ENCODE measurements at places on chromosomes 7 and 10. TPM values are rescaled to one million over a fixed set of nuclear protein-coding genes. Genes with fewer than 3 reads are reported as not detected.

The HPS1 gene
- total RNA-seq: 53.4 TPM

The GAD2 gene
- total RNA-seq: not detected

DNA sequence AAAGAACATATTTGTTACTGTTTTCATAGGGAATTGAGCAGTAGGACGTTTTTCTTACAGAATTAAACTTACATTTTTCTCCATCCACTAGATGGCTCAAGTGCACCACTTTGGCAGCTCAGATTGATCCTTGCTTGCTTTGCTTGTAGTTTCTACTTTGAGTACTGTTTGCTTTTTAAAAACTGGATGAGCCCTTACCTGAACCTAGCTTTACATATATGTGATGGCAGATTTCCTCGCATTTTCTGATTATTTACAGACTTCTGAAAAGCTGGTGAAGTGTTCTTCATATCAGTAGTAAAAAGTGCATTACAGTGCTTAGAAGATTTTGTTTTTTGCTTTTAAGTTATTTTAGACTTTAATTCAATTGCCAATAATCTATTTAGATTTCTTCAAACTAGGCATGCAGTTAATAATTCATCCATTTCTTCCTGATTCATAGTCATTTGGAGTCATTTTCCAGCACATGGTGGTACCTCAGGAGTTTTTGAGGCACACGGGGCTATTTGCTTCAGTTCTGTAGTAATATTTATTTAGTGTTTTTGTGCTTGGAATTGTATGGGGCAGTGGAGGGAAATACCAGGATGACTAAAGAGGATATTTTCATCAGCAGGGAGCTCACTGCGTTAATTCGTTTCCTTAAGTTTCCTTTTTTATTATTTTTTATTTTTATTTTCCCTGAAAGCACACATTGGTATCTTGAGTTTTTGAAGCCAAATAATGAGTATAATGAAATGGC lies 57.3 kb downstream of the MAPK8 start:
- peak; percentile 88 for DNase-seq

GRCh38 chr7:106692450-106693051 lies 31.6 kb upstream of the CCDC71L start:
- no peak for DNase-seq

- DNase-seq: no peak
Measured at GRCh38 chr7:129784783-129785684, 167.7 kb downstream of the UBE2H start.

GRCh38 chr7:101875283-101875846 lies 57.9 kb downstream of the CUX1 start:
- no peak for DNase-seq

GRCh38 chr10:127243490-127244272 lies 47.3 kb upstream of the INSYN2A start:
- peak; percentile 19 for DNase-seq

- no peak for DNase-seq
Measured at GRCh38 chr7:51757960-51758359, 441.4 kb upstream of the COBL start.

DNA sequence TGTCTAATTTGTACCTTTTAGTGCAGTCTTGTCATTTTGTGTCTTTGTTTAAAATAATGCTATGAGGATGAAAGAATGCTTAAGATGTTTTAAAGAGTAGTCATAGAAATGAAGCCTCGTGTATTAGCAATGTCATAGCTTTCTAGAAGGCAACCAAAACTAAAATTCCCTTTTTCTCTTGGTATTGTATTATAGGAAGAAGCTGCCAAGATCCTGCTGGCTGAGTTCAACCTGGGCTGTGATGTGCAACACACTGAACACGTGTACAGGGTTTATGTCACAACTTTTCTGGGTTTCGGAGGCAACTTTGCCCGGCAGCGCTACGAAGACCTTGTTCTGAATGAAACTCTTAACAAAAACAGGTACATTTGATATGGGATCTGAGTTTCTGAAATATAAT lies 36.2 kb downstream of the COX15 start:
- DNase-seq: peak; percentile 53

DNA sequence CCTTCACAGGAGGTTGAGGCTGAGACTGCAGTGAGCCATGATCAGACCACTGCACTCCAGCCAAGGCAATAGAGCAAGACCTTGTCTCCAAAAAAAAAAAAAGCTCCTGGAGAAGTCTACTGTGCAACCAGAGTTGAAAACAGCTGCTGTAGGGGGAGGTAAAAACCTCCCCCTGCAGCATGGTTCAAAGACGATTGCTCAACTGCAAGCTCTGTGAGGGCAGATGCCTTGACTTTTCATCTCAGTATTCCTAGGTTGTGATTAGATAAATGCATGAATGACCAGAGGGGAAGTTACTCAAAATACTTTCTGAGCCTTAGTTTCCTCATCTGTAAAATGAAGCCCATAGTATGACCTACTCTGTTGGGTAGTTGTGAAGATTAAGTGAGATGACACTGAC lies 25.0 kb upstream of the PPA1 start:
- DNase-seq: no peak
